ENCODE measurements at places on chromosomes 1 and 21.

DNA sequence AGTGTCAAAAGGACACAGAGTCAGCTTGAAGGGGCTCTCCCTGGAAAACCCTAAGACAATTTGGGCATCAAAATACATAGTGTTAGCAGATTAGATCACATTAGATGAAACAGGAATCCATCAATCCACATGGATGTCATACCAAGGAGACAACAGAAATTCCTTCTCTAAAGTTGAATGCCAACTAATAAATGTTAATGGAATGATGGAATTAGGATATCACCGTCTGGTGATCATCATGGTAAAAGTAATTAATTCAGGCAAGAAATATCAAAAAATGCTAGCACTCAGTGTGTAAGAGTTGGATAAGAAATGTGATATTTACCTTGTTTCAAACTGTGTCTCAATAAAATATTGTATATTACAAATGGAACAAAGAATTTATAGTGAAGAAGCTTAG lies 10.9 kb upstream of the SLC25A24 start:
- no peak for DNase-seq

DNA sequence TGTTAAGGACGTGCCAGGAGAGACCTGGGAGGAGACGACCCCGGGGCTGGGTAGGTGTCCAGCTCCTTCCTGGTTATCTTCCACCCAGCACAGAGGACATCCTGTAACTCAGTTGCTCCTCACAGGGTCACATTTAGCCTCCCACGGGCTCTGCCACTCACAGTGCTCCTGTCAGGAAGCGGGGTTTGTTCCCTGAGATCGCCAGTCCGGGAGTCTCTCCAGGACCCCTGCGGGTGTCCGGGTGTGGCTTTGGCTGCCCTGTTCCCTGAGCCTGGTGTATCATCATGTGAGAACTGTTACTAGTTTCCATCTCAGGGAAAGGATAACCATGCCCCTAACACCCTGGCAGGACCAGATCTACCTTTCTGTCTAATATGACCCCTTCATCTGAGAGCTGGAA lies 158.2 kb upstream of the RUNX1 start:
- DNase-seq = no peak

DNA sequence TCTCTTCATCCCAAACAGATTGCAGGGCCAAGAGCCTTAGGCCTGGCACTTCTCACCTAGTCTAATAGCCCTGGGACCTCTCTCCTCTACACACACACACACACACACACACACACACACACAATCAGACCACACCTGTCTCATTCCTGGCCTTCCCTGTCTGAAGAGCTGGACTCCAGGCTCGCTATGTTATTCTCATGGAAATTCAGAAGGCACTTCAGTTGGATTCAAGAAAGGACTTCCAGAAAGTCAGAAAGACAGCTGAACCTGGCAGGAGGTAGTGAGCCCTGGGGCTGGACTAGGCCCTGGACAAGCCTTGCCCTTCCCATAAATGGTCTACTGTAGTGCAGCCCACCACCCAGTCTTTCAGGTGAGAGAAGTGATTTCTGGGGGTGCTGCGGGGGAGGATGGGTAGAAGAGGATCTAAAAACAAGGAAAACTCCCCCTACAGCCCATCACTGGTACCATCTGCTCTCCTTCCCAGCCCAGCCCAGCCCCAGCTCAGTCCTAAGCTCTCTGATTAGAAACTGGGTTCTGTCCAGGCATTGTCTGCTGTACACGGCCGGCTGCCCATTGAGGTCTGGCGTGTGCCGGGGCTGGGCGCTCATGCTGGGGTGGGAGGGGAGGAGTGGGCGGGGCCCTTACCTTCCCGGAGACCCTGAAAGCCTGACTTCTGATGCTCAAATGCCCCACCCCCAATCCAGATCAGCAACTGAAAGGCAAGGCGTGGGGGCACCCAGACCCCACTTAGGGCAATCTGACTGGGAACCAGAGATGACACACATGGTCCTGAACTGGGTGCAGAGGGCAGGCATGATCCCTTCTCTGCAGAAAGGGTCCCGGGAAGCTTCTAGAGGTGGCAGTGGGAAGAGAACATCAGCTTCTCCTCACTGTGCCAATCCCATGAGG lies 2.5 kb downstream of the KIF21B start:
- no peak for DNase-seq

- DNase-seq = no peak
Observed at GRCh38 chr1:63261736-63262458, 60.5 kb upstream of the FOXD3 start.

DNA sequence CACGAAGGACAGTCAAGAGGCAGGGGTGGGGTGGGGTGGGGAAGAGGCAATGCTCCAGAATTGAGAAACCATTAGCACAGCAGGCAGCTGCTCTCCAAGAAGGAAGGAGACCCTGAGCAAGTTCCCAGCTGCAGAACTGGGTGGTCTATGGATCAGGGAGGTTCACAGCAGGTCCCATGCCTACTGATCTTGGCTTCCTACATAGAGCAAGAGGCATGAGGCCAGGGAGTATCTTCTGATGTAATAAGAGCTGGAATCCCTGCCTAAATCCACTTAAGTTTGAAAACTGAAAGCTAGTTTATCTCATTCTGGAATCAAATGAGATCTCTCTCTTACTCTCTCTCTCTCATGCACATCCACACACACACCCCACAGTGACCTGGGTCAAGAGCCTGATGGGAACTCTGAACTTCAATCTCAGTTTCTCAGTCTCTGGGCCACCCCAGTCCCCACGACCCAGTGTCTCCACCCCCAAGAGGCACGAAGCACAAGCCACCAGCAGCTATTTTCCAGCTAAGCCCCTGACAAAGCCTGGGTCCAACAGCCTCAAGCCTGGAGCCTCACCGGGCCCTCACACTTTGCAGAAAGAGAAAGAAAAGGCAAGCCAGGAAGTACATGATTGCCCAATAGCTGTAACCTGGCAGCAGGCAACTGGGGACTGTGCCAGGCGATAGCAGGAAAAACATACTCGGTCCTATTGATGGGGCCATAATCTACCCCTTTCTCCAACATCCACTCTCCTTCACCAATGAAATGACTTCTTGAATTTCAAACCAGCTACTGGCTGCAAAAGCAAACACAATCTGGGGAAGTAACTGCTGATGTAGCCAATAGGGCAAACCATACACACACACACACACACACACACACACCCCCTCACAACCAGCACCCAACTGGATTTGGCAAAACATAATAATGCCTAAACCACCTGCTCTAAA lies 2.2 kb downstream of the NUAK2 start:
- DNase-seq = peak; percentile 96

Data from NCI-H1092 (cell line).